Caco-2 (cell line): ENCODE measurements at places on chromosomes 7 and 10. TPM values are rescaled to one million over a fixed set of nuclear protein-coding genes. Genes with fewer than 3 reads are reported as not detected.

DNA sequence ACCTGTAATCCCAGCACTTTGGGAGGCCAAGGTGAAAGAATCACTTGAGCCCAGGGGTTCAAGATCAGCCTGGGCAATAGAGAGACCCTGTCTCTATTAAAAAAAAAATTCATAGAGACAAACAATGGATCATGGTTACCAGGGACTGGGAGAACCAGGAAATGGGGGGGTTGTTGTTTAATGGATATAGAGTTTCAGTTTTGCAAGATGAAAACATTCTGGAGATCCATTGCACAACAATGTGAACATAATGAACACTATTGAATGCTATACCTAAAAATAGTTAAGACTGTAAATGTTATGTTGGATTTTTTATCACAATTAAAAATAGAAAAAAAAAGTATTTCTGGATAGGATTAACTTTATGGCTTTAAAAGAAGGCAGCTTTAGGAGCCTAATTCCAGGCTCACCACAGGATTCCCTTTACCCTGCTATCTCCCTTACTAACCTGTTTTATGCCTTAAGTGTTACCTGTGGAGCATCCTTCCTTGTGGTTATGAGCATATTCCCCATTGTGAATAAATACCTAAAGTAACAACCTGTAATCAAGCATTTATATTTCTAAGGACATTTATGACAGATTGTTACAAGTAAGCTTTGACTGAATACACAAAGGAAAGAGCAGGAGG lies 45.1 kb upstream of the SGCE start:
- no peak for DNase-seq

DNA sequence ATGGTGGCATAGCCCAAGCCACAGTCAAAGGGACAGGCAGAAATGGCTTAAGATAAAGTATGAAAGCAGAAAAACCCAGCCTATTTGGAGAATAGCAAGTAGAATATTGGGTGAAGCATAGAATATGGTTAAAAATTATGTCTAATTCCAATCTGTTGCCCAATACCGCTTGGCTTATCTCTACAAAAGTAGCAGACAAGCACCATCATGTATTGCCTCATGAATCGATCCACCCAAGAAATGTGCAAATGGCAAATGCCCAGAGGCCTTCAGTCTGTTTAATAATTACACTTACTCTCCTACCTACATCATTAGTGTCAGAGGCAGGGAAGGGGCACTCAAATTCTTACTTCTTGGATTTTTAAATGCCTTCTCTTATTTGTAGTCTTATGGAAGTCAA lies 130.9 kb upstream of the ADAM12 start:
- DNase-seq: no peak

DNA sequence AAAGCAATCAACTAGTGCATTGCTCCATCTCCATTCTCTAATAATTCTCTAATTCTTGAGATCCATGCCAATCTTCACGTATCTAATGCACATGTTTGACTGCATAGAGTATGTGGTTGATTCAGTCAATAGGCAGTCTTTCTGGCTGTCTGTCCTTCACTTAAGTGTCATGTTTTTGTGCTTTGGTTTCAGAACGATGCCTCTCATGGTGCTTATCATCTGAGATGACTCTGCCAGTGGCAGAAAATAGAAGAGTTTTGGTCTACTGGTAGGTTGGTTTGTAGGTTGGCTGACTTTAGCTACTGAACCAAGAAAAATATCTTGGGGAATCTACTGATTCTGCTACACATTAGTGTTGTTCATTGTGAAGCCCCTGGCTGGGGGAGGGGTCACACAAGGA lies 364.2 kb downstream of the SFMBT2 start:
- no peak for DNase-seq

Gene SLC26A5
- total RNA-seq: 1.1 and 1.5 TPM in 2 replicates

Gene PKD1L1
- total RNA-seq: 0.25 and 0.28 TPM in 2 replicates

Gene WEE2
- 1.0 and 2.5 TPM in 2 replicates for total RNA-seq

DNA sequence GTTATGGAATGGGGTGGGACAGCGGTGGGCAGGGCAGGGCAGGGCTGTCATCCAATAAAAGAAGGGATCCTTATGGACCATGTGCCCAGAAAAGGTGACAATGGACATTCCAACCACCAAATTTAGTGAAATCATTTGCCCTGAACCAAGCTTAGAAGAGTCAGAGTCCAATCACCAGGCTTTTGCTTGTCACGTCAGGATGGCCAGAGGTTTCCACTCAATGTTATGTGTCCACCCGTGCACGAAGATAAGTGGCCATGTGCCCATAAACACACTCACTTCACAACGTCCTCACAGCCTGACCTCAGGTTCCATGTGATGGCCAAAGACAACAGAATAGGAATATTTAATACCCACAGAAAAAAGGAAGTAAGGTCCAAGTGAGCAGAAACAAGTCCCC lies 36.6 kb upstream of the PLPP4 start:
- no peak for DNase-seq

DNA sequence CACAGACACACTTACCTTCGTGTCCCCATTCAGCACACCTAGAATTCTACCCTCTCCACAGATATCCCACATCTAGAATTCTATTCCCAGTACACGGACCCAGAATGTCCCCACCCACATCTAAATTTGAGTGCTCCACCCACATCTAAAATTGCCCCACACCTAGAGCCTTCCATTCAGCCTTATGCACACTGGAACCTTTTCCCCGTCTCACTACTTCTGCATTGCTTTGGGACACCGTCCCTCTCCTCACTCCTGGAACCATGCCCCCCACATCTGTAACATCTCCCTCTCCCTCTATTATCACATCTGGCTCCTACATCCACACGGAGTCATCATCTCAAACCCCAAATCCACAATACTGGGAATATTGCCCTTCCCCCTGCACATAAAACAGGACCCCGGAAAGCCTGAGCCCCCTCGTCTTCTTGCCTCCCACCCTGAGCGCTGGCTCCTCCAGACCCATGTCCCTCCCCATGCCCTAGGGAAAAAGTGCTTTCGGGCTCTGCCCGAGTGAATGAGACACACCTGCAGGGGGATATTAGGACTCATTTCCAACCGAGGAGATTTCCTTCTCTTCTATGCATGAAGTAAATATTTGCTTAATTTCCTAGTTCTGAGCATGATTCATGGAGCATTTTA lies 125.8 kb upstream of the UNC5B start:
- DNase-seq: no peak

Gene POLR2J2
- 12.7 and 13.7 TPM in 2 replicates for total RNA-seq

Gene TRDMT1
- 8.6 and 11.0 TPM in 2 replicates for total RNA-seq

DNA sequence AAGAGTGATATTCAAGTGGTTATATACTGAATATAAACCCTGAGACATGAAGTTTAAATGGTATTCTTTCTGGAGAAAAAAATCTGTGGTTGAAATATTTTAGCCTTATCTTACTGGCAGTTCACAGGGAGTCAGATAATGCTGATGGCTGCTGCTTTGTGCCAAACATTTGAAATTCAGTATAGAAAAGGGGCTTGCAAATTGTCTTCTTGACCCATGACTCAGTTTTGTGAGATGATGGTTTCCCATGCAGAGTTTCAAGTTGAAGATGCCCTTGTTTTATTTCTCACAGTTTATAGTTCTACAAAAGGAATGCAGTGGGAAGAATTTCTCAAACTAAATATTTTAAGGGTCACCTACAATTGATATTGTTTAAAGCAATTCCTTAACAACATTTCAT lies 251.1 kb upstream of the MEOX2 start:
- DNase-seq: no peak

- DNase-seq: no peak
Measured at GRCh38 chr10:129945941-129946760, 17.9 kb downstream of the EBF3 start.

GRCh38 chr7:70361821-70362220 lies 763.5 kb downstream of the AUTS2 start:
- DNase-seq: no peak

DNA sequence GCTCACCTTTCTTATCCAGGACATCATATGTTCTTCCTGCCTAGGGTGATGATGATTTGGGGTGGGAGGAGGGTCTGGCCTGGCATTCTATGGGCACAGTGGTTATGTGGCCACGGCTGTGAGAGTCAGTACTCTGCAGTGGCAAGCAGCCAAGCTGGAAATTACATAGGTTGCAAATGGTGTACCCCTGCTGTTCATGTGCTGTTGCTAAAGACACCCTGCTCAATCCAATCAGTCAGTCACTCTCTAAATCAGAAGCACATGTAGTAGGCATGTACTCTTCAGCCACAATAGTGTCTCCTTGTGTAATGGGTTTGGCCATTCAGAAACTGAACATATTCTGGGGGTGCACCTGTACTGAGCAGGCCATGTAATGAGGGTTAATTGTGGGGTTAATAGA lies 449.1 kb upstream of the ANKRD30A start:
- DNase-seq: no peak

DNA sequence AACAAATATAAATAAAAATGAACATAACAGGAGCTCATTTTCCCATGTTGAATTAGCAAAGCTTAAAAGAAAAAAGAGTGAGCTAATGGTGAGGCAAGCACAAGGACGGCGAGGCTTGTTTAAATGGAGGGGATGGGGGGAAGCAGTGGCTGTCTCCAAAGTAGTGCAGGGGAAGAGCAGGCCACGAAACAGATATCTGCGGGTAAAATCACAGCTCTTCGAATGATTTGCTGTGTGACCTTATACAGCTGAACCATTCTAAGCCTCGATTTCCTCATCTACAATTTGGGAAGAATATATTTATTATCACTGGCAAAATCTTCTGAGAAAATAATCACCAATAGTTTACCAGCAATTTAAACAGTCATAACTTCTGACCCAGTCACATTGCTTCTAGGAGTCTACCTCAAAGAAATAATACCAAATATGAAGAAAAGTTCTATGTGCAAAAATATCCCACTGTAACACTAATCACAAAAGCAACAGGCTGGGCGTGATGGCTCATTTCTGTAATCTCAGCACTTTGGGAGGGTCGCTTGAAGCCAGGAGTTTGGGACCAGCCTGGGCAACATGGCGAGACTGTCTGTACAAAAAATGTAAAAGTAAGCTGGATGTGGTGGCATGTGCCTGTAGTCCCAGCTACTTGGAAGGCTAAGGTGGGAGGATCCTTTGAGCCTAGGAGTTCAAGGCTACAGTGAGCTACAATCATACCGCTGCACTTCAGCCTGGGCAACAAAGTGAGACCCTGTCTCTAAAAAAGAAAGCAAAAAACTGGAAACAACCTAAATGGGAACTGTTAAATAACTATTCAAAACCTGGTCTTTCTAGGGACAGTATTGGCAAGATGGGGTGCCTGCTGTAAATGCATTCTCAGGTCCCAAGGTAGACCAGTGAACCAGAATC lies 63.1 kb upstream of the ASAH2 start:
- no peak for DNase-seq

- DNase-seq: no peak
Measured at GRCh38 chr7:22983257-22983855, 30.6 kb downstream of the HYCC1 start.

GRCh38 chr10:59891936-59892335 lies 14.4 kb downstream of the CCDC6 start:
- DNase-seq: no peak

GRCh38 chr10:92681306-92681834 lies 8.4 kb upstream of the HHEX start:
- no peak for DNase-seq

DNA sequence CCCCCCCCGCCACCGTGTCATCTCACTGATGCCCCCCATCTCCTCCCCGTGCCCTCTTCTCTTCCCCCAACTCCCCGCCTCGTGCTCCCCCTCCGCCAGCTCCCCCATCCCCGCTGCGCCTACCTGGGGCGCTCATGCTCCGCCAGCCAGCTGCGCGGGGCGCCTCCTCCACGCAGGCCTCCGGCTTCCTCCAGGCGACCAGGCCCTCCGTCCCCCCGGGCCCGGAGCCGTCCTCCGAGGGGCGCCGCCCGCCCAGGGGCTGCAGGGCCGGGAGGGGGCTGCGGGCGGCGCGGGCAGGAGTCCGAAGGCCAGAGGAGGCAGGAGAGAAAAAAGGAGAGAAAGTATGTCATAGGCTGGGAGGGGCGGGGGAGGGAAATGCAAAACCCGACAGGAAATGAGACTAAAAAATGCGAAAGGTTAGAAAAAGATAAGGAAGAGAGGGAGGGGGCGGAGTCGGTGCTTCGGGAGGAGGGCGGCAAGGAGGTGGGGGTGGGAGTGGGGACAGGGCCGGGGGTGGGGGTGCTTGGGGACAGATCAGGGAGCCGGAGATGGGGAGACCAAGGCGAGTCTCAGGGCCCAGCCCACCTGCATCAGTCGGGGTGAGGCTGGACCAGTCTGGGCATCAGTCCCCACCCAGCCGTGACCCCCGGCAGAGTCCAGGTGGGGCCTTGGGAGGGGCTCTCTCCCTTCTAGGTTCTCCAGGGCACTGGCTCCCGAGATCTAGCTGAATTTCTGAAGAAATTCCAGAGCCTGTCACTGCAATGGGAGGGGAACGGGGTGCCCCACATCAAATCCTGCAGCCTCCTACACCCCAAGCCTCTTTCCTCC lies at the start of gene CARD11:
Gene CARD11 (minus strand): TSS at position 324 of the 828 bp plus-strand sequence. CDS start 85,361 bp downstream, outside the sequence.
- DNase-seq: no peak

Gene HGF
- not detected in 2 replicates for total RNA-seq

DNA sequence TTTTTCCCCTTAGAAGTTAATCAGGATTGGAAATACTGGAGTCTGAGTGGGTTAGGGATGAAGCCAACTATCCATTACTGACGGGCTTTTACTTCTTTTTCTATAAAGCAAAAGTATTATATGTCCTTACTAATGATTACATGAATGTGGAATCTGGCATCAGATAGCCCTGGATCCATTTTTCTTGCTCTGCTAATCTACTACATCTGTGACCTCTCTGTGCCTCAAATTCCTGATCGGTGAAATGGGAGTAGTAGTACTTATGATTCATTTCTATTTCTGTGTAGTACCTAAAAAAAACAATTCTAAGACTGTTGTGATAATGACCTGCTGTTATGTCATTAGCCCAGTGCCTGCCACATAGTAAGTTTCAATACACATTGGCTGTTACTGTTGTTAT lies 621.6 kb downstream of the SORCS3 start:
- no peak for DNase-seq
